T-helper 9 cell (primary cell): ENCODE measurements at places on chromosomes 2 and 18.

DNA sequence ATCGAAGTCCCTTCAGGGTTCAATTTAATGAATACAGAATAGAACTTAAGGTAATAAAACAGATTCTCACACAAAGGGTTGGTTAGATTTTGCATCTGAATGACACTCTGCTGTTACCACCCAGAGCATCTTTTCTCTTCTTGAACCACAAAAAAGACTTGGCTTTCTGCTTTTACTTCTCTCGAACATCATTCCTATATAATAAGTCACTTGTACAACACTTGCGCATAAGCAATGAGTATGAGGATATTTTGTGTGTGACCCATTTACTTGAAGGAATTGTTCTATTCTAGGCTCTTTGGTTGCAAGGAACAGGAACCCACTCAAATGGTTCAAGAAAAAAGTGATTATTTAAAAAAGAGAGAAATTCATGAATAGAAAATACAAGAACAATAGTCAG, 126.2 kb downstream of the NUP35 start:
- no peak for DNase-seq

- no peak for DNase-seq
Observed at GRCh38 chr2:193527146-193527545, 1332.4 kb upstream of the TMEFF2 start.

DNA sequence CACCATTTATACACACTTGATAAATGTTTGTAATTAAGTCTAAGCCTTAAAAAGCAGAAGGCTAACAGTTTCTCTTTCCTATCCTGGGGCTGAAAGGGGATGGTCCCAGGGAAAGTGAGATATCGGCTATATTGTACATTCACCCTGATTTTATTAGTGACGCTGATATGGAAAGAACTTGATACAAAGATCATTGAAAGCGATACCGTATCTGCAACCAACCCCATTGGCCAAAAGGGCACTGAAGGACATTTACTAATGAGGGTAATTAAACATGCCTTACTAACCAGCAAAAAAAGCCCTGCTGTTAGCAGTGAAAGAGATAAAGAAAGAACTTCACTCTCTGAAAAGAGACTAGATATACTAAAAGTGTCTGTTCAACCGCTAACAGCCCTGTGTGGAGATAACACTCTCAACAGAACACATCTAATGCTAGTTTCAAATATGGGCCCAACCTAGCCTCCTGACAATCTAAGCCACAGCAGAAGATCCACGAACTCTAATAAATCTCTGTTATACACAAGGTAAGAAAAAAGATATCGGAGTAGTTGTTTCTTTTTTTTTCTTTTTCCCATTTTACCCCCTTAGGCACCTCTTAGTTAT, 200.0 kb downstream of the CDH2 start:
- no peak for DNase-seq

DNA sequence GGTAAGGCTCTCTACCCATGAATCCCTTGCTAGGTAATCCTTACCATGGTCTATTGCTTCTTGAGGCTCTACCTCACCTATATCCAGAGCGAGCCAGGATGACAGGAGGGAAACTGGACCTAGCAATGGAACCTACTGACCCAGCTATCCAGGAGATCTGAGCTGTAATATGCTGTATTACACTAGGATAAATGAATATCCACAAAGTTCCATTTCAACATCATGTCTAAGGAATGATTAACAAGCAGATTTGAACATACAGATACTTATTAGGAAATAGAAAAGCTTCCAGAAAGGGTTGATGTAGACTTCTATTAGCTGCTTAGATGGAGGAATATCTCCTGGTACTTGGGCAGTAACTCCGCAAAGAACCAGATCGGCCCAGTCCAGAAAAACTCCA, 110.1 kb downstream of the BAZ2B start:
- DNase-seq = no peak

- no peak for DNase-seq
Observed at GRCh38 chr2:39215545-39215944, 28.2 kb downstream of the CDKL4 start.

DNA sequence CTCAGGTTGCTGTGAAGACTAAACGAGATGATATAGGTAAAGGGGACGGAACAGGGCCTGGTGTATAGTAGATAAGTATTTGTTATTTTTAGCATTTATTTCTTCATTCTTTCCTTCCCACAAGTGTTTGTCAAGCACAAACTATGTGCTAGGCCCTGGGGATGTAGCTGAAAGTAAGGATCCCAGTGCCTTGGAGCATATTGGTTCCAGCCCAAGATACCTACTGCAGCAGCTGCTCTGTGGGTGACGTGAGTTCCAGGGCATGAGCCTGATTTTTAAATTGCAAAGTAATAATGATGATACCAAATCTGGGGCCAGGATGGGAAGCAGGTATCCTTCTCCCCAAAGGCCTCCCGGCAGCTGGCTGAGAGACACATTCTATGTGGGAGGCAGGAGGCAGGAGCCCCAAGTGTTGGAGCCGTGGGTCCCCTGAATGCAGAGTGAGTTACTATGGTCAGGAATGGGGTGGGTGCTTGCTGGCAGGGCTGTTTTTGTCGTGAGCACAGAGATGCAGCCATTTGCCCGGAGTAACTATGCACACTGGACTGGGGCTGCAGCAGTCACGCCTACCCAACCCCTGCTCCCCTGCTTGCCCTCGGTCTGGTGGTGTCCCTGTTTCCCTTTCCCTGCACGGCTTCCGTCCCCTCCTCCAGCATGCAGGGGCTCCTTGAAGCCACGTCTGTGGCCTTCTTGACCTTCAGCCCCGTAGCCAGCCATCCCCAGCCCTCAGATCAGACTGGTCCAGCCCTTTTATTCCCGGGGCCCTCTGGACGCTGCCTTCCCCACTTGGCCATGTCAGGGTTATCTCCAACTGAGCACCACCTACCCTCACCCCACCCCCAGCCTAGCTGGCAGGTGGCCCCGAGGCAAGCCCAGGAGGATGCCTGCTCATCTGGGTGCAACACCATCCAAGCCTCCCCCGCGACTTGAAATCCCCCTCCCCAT, 52.4 kb downstream of the INHBB start:
- no peak for DNase-seq

- DNase-seq = no peak
Observed at GRCh38 chr18:1760901-1761300, 810.4 kb downstream of the METTL4 start.

DNA sequence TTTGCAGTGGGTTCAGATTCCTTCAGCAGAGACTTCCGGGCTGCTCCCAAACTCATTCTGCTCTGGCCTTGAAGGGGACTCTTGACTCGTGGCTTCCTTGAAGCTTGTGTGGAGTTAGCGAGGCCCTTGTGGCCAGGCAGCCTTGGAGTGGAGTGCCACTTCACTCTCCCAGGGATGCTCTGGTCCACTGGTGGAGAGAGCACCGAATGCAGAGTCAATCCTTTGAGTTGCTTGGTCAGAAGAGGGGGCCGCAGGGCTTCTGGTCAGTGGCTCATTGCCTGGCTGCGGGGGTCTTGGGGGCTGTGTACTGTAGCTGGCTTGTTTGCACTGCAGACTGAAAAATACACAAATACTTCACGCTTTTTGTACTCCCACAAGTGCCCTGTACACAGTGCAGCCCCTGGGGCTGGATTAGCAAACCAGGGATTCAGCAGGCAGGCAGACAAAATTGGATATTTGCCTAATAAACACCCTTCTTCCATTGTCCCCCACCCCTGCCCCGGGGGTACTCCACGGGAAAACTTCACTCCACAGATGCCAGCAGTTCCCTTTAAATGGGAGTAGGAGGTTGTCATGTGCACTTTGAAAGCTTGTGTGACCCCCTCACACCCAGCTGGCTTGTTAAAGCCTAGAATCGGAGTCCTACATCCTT, 3.2 kb downstream of the GLI2 start:
- no peak for DNase-seq
